Activated naive CD8-positive, alpha-beta T cell treated with anti-CD3 and anti-CD28 coated beads for 36 hours (primary cell): ENCODE measurements at places on chromosomes 1 and 21. TPM values are rescaled to one million over a fixed set of nuclear protein-coding genes. Genes with fewer than 3 reads are reported as not detected.

The TMPRSS15 gene
- total RNA-seq, result not detected

The SYT6 gene
- not detected for total RNA-seq

- H3K27ac ChIP-seq, result no peak overlapping the region
- peaks cover 3% of the 10 kb centered on the region for H3K27me3 ChIP-seq
- H3K36me3 ChIP-seq, result peaks cover 2% of the 10 kb centered on the region
- no peak for DNase-seq
Observed at GRCh38 chr21:43339668-43340067, 87.3 kb downstream of the SIK1 start.

The CEP170 gene
- total RNA-seq, result 44.3 TPM

- no peak overlapping the region for H3K4me3 ChIP-seq
- H3K27ac ChIP-seq, result no peak overlapping the region
- H3K4me1 ChIP-seq, result no peaks in the 10 kb centered on the region
- no peaks in the 10 kb centered on the region for H3K36me3 ChIP-seq
Observed at GRCh38 chr1:43472087-43472462, 18.3 kb upstream of the HYI start.

DNA sequence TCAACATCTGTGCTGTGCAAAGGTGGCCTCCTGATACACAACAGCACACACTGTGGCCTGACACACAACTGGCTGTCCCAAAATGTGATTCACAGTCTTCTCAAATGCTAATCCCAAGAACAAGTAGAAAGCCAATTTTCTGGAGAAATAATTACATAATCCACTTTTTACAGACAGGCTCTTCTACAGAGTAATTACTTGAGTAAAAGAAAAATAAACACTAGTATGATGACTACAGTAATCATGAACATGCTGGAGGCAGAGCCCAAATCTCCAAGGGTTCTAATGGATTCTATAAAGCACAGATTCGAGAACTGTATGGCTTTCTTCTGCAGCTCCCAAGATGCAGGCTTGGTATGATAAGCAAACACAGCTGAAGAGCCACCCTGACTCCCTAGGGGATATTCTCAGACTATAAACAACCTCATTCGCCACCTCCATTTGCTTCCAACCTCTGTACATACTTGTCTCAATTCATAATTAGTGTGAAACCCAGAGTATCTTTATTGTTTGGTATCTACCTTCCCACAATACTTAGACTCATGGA is 81.9 kb downstream of the SIPA1L2 start:
- H3K27me3 ChIP-seq, result peaks cover 3% of the 10 kb centered on the region
- H3K4me1 ChIP-seq, result no peaks in the 10 kb centered on the region
- peaks cover 1% of the 10 kb centered on the region for H3K36me3 ChIP-seq
- no peak for DNase-seq
- H3K4me3 ChIP-seq, result no peak overlapping the region

DNA sequence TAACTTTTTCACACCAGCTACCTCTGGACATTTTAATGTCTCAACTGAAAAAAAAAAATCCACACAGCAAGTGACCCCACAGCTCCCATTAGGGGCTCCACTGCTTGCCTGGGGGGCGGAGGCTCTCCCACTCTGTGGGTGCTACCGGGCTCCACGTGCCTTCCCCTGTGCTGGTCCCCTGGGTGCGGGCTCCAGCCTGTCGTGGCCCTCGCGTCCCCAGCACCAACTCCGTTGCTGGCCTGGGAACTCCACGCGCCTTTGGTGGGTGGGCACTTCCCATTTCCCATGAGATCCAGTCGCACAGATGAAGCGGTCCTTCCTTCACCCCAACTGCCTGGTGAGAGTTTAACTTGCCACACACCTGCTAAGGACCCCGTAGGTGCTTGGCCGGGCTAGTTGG is 27.1 kb upstream of the GPR153 start:
- no peak for DNase-seq
- no peak overlapping the region for H3K4me3 ChIP-seq
- no peaks in the 10 kb centered on the region for H3K27me3 ChIP-seq
- no peaks in the 10 kb centered on the region for H3K4me1 ChIP-seq
- H3K27ac ChIP-seq, result no peak overlapping the region

The MYBPH gene
- total RNA-seq, result not detected

GRCh38 chr1:221775206-221775605 is 33.3 kb upstream of the DUSP10 start:
- peaks cover 14% of the 10 kb centered on the region for H3K36me3 ChIP-seq
- no peaks in the 10 kb centered on the region for H3K27me3 ChIP-seq
- DNase-seq, result no peak
- H3K4me3 ChIP-seq, result peak overlapping the region; percentile 18
- peak overlapping the region; percentile 94 for H3K27ac ChIP-seq

GRCh38 chr1:23816906-23817305 is 8.3 kb downstream of the HMGCL start:
- H3K4me3 ChIP-seq, result no peak overlapping the region
- no peak for DNase-seq
- no peaks in the 10 kb centered on the region for H3K27me3 ChIP-seq
- peaks cover 1% of the 10 kb centered on the region for H3K4me1 ChIP-seq

DNA sequence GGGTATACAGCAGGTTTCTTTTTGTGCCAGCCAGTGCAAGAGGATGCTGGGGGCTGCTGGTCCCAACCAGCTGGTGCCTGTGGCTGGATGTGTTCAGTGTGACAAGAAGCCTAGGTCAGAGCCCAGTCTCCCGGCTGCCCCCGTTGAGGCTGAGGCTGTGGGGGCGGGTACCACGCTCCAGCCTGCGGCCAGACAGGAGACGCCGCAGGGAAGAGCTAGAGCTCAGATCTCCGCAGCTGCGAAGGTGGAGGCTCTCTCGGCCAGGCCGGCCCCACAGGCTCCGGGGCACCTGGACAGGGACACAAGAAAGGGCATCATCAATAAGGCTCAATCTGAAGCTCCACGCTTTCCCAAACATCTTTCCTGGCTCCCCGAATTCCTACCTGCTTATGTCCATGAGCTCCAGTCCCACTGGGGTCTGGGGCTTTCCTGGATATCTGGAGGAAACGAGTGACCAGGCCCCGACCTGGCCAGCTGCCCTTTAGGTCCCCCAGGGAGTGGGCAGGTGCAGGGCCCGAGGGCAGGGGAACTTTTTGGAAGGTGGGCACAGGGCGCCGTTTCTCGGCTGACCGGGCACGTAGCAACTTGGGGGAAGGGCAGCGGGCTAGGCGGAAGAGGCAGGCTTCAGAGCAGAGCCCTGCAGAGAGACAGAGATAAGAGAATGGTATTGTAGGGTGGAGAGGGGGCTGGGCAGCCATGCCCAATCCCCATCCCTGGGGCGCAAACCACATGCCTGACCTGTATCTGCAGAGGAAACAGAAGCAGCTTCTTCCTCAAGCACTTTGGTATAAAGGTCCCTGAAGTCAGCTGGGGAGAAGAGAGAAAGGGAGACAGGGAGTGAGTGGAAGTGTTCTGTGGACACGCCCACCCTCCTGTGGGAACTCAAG is 7.4 kb downstream of the ENTREP3 start:
- H3K27me3 ChIP-seq, result peaks cover 4% of the 10 kb centered on the region
- peaks cover 18% of the 10 kb centered on the region for H3K36me3 ChIP-seq
- DNase-seq, result no peak
- peaks cover 20% of the 10 kb centered on the region for H3K4me1 ChIP-seq

DNA sequence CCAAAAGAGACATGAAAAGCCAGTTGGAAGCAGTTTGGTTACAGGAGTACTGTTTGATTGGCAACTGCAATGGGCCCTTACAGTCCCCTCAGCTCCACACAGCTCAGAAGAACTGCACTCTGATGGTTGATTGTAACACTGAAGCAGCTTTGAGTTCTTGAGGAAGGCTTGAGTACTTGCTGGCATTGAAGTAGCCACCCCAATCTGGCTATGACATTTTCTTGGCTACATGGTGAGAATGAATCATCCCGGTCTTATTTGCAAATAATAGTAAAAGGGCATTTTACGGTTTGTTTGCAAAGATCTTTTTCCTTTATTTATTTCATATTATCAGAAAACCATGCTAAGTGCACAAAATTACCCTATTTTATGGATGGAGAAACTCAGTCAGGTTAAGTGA is 159.7 kb upstream of the BEND5 start:
- H3K27me3 ChIP-seq, result peaks cover 6% of the 10 kb centered on the region
- no peak for DNase-seq
- no peaks in the 10 kb centered on the region for H3K36me3 ChIP-seq
- no peak overlapping the region for H3K27ac ChIP-seq
- H3K4me1 ChIP-seq, result no peaks in the 10 kb centered on the region
- no peak overlapping the region for H3K4me3 ChIP-seq

DNA sequence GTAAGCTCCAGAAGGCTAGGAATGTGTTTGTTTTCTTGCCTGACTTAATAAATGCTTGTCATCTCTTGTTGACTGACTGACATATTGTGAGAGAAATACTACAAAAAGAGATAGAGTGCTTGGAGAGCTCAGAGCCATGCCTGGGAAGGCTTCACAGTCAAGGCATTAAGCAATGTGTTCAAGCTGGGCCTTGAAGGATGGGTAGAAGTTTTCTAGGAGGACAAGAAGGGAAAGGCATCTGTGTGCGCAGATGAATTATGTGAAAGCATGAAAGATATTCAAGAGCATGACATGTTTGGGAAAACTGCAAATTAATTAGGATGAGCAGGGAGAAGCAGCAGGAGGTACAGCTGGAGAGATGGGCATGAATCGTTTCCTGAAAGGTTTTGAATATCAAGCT is 5.6 kb downstream of the SLAMF8 start:
- peaks cover 20% of the 10 kb centered on the region for H3K36me3 ChIP-seq
- H3K4me3 ChIP-seq, result no peak overlapping the region
- H3K27ac ChIP-seq, result no peak overlapping the region
- H3K4me1 ChIP-seq, result peaks cover 18% of the 10 kb centered on the region
- DNase-seq, result no peak

DNA sequence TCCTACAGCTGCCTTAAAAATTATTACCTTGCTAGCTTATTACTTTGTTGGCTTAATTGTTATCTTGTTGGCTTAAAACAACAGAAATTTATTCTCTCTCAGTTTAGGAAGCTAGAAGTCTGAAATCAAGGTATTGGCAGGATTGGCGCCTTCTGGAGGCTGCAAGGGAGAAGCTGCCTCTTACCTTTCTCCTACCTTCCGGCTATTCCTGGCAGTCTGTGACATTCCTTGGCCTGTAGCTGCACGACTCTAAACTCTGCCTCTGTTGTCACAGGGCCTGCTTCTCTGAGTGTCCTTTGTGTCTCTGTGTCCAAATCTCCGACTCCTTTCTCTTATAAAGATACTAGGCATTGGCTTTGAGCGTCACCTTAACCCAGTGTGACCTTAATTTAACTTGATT is 579.9 kb upstream of the B3GALT2 start:
- no peak overlapping the region for H3K4me3 ChIP-seq
- no peaks in the 10 kb centered on the region for H3K4me1 ChIP-seq
- H3K27me3 ChIP-seq, result no peaks in the 10 kb centered on the region
- no peaks in the 10 kb centered on the region for H3K36me3 ChIP-seq
- no peak for DNase-seq
- H3K27ac ChIP-seq, result no peak overlapping the region

- H3K36me3 ChIP-seq, result no peaks in the 10 kb centered on the region
- H3K4me3 ChIP-seq, result no peak overlapping the region
- no peaks in the 10 kb centered on the region for H3K4me1 ChIP-seq
- DNase-seq, result no peak
Observed at GRCh38 chr1:212498283-212499040, 65.7 kb downstream of the NENF start.

- H3K4me1 ChIP-seq, result no peaks in the 10 kb centered on the region
- DNase-seq, result no peak
- peaks cover 9% of the 10 kb centered on the region for H3K36me3 ChIP-seq
- no peaks in the 10 kb centered on the region for H3K27me3 ChIP-seq
- H3K4me3 ChIP-seq, result no peak overlapping the region
Observed at GRCh38 chr1:11960715-11961114, 19.5 kb upstream of the MFN2 start.

The PTGFR gene
- not detected for total RNA-seq

- no peak overlapping the region for H3K4me3 ChIP-seq
- H3K36me3 ChIP-seq, result no peaks in the 10 kb centered on the region
- peaks cover 5% of the 10 kb centered on the region for H3K4me1 ChIP-seq
- no peak for DNase-seq
- no peaks in the 10 kb centered on the region for H3K27me3 ChIP-seq
- H3K27ac ChIP-seq, result no peak overlapping the region
Observed at GRCh38 chr1:51316113-51316845, 14.1 kb downstream of the TTC39A start.

- peak; percentile 70 for DNase-seq
- H3K4me1 ChIP-seq, result peaks cover 33% of the 10 kb centered on the region
- H3K4me3 ChIP-seq, result no peak overlapping the region
- H3K27ac ChIP-seq, result no peak overlapping the region
- H3K36me3 ChIP-seq, result no peaks in the 10 kb centered on the region
Observed at GRCh38 chr1:98048244-98048643, 127.4 kb upstream of the DPYD start.

DNA sequence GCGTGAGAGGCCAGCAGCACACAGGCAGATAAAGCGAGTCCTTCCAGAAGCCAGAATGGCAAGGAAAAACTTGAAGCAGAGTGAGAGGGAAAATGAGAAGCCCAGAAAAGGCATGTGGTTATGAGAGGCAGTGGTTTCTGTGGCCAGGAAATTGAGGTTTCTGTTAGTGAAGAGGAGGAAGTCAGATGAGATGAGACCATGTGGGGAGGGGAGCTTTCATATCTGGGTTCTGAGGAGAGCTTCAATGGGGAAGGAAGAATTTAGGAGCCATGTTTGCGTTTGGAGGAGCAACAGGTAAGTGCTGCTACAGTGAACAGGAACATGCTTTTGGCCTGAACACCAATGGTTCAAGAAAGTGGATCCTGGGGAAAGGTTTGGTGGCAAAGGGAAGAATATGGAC is 6.1 kb upstream of the CD1A start:
- no peaks in the 10 kb centered on the region for H3K36me3 ChIP-seq
- H3K4me1 ChIP-seq, result peaks cover 22% of the 10 kb centered on the region
- no peak overlapping the region for H3K27ac ChIP-seq
- H3K27me3 ChIP-seq, result peaks cover 58% of the 10 kb centered on the region
